ENCODE measurements at places on chromosomes 2 and 18.

GRCh38 chr2:65583061-65583460 is 150.7 kb upstream of the SPRED2 start:
- H3K27me3 ChIP-seq, result no peaks in the 10 kb centered on the region
- H3K27ac ChIP-seq, result no peak overlapping the region
- H3K4me1 ChIP-seq, result no peaks in the 10 kb centered on the region
- H3K4me3 ChIP-seq, result no peak overlapping the region
- DNase-seq, result no peak
- H3K36me3 ChIP-seq, result no peaks in the 10 kb centered on the region

- no peak overlapping the region for H3K4me3 ChIP-seq
- no peak for DNase-seq
- no peaks in the 10 kb centered on the region for H3K36me3 ChIP-seq
- H3K27me3 ChIP-seq, result no peaks in the 10 kb centered on the region
- no peak overlapping the region for H3K27ac ChIP-seq
Observed at GRCh38 chr2:133641497-133641896, 73.2 kb upstream of the NCKAP5 start.

DNA sequence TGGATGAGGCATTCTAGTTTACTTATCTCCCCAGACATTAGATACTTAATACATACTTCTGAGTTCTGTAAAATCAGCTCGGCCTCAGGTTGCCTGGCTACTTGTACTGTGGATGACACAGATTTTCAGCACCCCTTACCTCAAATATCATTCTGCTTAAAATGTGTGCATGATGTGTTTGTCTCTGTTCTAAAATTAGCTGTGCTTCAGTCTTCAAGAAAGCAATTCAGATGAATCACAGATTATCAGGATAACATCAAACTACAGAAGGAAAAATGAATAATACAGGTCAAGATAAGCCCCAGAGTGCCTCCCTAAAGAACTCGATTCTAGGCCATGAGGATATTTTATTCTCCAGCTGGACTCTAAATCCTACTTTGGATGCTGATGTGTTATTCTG is 21.3 kb upstream of the MAPRE2 start:
- H3K4me1 ChIP-seq, result peaks cover 4% of the 10 kb centered on the region
- no peaks in the 10 kb centered on the region for H3K36me3 ChIP-seq
- no peaks in the 10 kb centered on the region for H3K27me3 ChIP-seq
- no peak for DNase-seq
- H3K27ac ChIP-seq, result no peak overlapping the region
- no peak overlapping the region for H3K4me3 ChIP-seq

- no peak overlapping the region for H3K27ac ChIP-seq
- H3K4me3 ChIP-seq, result no peak overlapping the region
- no peaks in the 10 kb centered on the region for H3K4me1 ChIP-seq
- H3K27me3 ChIP-seq, result no peaks in the 10 kb centered on the region
Observed at GRCh38 chr18:51767293-51767692, 569.8 kb upstream of the MEX3C start.

DNA sequence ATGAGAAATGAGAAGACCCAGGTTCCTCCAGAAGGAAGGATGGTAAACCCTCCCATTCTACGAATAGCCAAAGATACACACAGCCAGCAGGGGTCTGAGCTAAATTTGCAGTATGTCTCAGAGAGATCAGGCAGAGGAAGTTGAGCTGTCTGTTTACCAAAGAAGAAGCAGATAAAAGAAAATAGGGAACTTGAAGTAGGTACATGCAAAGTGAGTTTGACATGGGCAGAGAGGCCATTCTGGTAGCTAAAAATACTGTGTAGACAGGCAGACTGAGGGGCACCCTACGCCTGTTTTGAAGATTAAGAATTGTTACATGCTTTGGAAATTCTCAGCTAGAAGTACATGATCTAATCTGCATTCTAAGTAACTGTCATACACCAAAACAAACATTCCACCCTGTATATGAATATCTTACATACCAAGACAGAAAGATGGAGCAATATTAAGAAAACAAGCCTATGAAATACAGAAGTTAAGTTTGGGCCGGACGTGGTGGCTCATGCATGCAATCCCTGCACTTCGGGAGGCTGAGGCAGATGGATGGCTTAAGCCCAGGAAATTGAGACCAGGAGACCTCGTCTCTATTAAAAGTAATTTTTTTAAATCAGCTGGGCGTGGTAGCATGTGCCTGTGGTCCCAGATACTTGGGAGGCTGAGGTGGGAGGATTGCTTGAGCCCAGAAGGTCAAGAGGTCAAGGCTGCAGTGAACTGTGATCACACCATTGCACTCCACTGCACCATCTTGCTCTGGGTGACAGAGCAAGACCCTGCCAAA is 157.9 kb downstream of the ANKRD44 start:
- H3K4me3 ChIP-seq, result no peak overlapping the region
- no peaks in the 10 kb centered on the region for H3K4me1 ChIP-seq
- peak overlapping the region; percentile 14 for H3K27ac ChIP-seq
- H3K27me3 ChIP-seq, result no peaks in the 10 kb centered on the region
- no peak for DNase-seq

DNA sequence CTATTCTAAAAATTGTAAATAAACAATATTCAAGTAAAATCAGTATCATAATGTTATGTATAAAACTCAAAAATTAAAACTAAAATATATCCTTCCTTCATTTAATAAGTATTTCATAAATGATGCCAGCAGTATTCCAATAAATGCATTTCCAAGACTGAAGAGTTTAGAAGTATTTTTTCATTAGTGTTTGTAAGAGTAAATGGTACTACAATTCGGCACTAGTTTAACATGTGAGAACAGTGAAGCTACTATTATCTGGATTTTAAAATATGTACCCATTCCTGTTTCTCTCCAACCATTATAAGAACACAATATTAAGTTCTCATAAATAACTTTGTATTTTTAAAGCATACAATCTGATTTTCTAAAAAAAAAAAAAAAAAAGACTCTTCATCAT is 3.3 kb downstream of the BAZ2B start:
- DNase-seq, result no peak
- no peak overlapping the region for H3K27ac ChIP-seq
- no peaks in the 10 kb centered on the region for H3K36me3 ChIP-seq
- H3K4me3 ChIP-seq, result no peak overlapping the region
- H3K4me1 ChIP-seq, result no peaks in the 10 kb centered on the region

- H3K4me1 ChIP-seq, result peaks cover 47% of the 10 kb centered on the region
- H3K27ac ChIP-seq, result peak overlapping the region; percentile 37
- peaks cover 37% of the 10 kb centered on the region for H3K36me3 ChIP-seq
- no peaks in the 10 kb centered on the region for H3K27me3 ChIP-seq
Observed at GRCh38 chr2:63870679-63871078, 29.0 kb downstream of the UGP2 start.

DNA sequence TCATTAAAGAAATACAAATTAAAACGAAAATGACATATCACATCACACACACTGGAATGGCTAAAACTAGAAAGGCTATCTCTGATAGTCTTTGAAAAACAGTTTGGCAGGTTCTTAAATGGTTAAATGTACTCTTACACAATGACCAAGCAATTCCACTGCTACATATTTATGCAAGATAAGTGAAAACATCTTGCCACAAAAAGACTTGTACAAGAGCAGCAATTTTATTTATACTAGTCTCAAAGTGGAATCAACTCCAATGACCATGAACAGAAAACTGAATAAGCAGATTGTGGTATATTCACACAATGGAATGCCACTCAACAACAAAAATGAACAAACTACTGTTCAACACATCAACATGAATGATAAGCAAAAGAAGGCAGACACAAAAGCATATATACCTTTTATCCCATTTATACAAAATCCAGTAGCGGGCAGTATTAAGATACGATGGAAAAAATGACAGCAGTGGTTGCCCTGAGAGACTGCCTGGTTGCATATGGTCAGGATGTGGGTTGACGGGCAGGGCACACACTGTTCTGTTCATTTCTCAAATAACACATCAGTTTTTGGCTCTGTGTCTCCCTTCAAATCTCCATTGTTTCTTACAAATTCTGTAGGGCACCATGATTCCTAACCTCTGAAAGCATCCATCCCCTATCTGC is 25.4 kb downstream of the SP100 start:
- no peaks in the 10 kb centered on the region for H3K4me1 ChIP-seq
- H3K36me3 ChIP-seq, result peaks cover 14% of the 10 kb centered on the region
- no peak overlapping the region for H3K27ac ChIP-seq
- no peaks in the 10 kb centered on the region for H3K27me3 ChIP-seq

- no peaks in the 10 kb centered on the region for H3K36me3 ChIP-seq
- no peak overlapping the region for H3K27ac ChIP-seq
- no peak for DNase-seq
- no peaks in the 10 kb centered on the region for H3K27me3 ChIP-seq
Observed at GRCh38 chr18:49098386-49098785, 147.6 kb upstream of the SMAD7 start.

DNA sequence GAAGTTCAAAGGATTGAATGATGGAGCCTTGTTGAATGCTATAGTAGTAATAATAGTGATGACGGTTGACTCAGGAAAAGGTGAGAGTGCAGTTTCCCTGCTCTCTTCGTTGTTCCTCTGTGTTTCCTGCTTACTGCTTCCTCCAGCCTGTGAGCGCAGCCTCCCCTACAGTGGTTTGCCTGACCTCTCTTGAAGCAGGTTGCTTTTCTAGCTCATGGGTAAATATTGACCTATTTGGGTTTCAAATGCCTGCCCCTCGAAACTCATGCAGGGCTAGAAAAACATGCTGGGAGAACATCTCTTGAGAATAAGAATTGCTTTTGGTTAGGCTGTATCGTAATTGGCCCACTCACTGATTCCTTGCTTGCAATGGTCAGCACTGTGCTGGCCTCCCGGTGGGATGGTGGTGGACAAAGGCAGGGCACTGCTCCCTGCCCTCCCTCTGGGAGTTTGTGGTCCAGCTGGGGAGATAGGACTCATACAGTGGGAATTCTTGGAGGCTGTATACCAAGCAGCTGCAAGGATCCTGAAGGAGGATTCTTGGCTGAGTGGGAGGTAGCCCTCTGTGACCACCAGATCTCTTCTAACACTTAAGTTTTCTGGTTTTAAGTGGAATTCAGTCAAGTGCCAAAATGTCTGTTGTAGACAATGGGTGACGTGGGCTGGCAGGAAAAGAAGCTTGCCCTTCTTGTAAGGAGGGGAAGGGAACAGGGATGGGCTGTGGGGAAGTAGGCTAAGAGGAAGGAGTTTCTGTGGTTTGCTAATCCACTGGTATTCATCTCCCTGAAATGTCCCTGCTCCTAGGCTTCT is 5.4 kb upstream of the RNF181 start:
- H3K4me1 ChIP-seq, result peaks cover 10% of the 10 kb centered on the region
- peak overlapping the region; percentile 74 for H3K27ac ChIP-seq
- DNase-seq, result no peak

- no peak for DNase-seq
- no peaks in the 10 kb centered on the region for H3K27me3 ChIP-seq
- H3K4me1 ChIP-seq, result no peaks in the 10 kb centered on the region
- H3K36me3 ChIP-seq, result no peaks in the 10 kb centered on the region
- H3K27ac ChIP-seq, result no peak overlapping the region
- H3K4me3 ChIP-seq, result no peak overlapping the region
Observed at GRCh38 chr2:230850358-230850658, 14.4 kb upstream of the ITM2C start.

DNA sequence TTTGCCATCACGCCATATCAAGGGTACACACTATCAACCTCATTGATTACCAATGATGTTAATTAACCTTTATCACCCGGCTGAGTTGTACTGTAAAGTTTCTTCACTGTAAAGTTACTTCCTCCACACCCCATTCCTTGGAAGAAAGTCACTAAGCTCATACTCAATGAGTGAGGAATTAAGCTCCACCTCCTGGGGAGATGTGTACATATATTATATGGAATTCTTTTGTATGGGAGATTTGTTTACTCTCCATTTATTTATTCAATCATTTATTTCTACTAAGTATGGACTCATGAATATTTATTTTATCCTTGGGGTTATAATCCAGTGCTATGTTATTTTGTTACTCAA is 56.8 kb downstream of the C2orf74 start:
- no peak overlapping the region for H3K27ac ChIP-seq
- DNase-seq, result no peak
- H3K27me3 ChIP-seq, result no peaks in the 10 kb centered on the region
- no peaks in the 10 kb centered on the region for H3K36me3 ChIP-seq

GRCh38 chr2:23828986-23829385 is 97.9 kb downstream of the ATAD2B start:
- H3K36me3 ChIP-seq, result no peaks in the 10 kb centered on the region
- no peak overlapping the region for H3K27ac ChIP-seq
- DNase-seq, result no peak
- H3K4me1 ChIP-seq, result no peaks in the 10 kb centered on the region
- H3K4me3 ChIP-seq, result no peak overlapping the region
- H3K27me3 ChIP-seq, result no peaks in the 10 kb centered on the region

- H3K4me1 ChIP-seq, result no peaks in the 10 kb centered on the region
- H3K27me3 ChIP-seq, result no peaks in the 10 kb centered on the region
- DNase-seq, result no peak
- H3K36me3 ChIP-seq, result peaks cover 12% of the 10 kb centered on the region
Observed at GRCh38 chr2:88751768-88752167, 60.3 kb downstream of the RPIA start.

DNA sequence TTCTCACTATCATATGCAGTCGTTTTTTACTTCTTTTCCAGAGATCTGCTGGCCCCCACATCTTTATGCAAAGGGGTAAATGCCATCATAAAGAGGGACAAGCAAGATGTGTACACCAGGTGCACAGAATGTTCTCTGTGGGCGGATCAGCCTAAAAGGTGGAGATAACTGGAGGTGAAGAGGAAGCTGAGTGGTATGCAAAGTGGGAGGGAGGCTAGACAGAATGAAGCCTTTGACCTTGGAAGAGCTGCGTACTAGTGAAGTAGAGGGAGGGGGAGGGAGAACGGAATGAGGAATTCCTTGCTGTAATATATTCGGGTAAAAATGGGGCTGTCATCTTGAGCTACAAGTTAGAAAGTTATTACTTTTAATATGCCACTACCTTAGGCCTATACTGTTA is 287.5 kb upstream of the VRK2 start:
- peaks cover 14% of the 10 kb centered on the region for H3K4me1 ChIP-seq
- no peaks in the 10 kb centered on the region for H3K36me3 ChIP-seq
- H3K4me3 ChIP-seq, result no peak overlapping the region
- no peak overlapping the region for H3K27ac ChIP-seq

GRCh38 chr2:233240897-233241296 is 10.6 kb upstream of the ATG16L1 start:
- H3K27me3 ChIP-seq, result no peaks in the 10 kb centered on the region
- no peak overlapping the region for H3K4me3 ChIP-seq
- no peaks in the 10 kb centered on the region for H3K36me3 ChIP-seq

DNA sequence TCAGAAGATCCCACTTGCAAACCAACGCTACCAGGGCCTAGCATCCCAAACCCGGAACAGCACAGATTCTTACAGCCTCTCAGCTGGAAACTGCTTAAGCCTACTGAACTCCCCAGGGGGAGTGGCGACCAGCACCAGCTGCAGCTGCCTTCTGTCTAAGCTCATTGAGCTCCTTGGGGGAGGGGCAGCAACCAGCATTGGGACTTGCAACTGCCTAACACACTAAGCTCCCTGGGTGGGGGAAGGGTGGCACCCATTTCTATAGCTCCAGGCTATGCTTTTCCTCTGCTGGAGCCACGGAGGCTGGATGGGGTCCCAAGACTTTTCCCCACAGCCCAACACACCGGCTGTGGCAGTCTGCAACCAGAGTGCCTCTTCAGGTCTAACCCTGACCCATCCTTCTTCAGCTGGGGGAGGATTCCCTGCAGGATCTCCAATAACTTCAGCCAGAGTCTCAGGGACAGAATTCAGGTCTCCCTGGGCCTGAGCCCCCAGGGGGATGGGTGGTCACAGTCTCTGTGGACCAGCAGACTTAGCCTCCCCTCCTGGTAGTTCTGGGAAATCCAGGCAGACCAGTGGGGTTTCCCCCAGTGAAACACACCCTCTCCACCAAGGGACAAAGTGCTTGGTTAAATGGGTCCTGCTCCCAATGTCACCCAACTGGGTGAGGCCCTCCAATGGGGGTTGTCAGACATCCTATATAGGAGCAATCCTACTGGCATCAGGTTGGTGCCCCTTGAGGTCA is 45.9 kb upstream of the ITGA4 start:
- H3K27ac ChIP-seq, result no peak overlapping the region
- H3K4me1 ChIP-seq, result no peaks in the 10 kb centered on the region
- no peaks in the 10 kb centered on the region for H3K36me3 ChIP-seq
- peak; percentile 40 for DNase-seq
- H3K4me3 ChIP-seq, result no peak overlapping the region

Measured in liver (tissue), 10 donors.